GM23248 (cell line): ENCODE measurements at places on chromosomes 2 and 18. TPM values are rescaled to one million over a fixed set of nuclear protein-coding genes. Genes with fewer than 3 reads are reported as not detected.

Gene TCF7L1
- 0.38 and 0.65 TPM in 2 replicates for total RNA-seq

Gene NGEF
- 0.43 TPM in 1 of 2 replicates, not detected in the other for total RNA-seq

Gene ANTXR1
- 126 and 128 TPM in 2 replicates for total RNA-seq

Gene ANKRD62
- total RNA-seq: not detected in 2 replicates

Gene CCDC121
- total RNA-seq: 1.6 and 3.4 TPM in 2 replicates

Gene CRYGD
- not detected in 2 replicates for total RNA-seq

Gene MRO
- total RNA-seq: not detected in 2 replicates

Gene FAP
- total RNA-seq: 243 and 269 TPM in 2 replicates

Gene CHST9
- not detected in 2 replicates for total RNA-seq

DNA sequence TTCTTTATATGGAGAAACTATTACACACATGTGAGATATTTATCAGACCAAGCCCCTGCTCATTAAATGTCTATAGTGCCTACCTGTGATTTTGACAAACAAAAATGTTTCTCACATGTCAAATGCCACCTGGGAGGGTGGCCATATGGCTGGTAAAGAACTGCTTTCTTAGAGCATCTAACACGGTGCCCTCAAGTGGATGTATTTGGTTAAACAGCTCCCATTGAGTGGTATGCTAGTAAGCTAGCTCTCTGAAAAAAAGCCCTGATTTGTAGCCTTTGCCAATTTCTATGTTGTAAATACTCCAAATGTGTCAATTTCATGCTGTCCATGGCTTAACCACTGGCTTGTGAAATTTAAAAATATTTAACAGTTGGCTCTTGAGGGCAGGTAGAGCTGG lies 94.6 kb downstream of the PMAIP1 start:
- H3K36me3 ChIP-seq: no peaks in the 10 kb centered on the region
- no peaks in the 10 kb centered on the region for H3K27me3 ChIP-seq
- 0 out of 2 replicates have a peak, but pooled peaks cover 4% of the 10 kb centered on the region for H3K4me1 ChIP-seq
- no peak overlapping the region for H3K4me3 ChIP-seq

GRCh38 chr2:178211943-178212342 lies 17.6 kb downstream of the OSBPL6 start:
- H3K27ac ChIP-seq: no peak overlapping the region
- H3K36me3 ChIP-seq: no peaks in the 10 kb centered on the region
- no peak for DNase-seq
- no peaks in the 10 kb centered on the region for H3K27me3 ChIP-seq
- no peak overlapping the region for H3K4me3 ChIP-seq
- peaks cover under 1% of the 10 kb centered on the region; the same call in 1 of the 2 replicates for H3K4me1 ChIP-seq

DNA sequence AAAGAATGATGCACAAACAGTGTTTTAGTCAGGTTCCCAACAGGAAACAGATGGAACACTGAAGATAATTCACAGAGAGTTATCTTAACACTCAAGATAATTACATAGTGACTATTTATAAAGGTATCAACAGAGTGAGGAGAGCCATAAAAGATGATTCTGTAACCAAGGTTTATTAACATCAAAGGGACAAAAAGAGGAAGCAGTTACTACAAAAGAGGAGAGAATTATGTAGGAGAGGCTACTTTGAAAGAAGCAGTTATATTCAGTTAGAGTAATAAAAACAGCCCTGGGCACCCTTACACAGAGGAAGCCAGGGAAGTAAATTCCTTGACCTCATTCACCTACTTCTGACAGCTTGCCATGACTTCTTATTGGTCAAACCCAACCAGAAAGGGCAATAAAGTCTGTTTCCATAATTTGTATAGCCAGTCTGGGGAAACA lies 326.5 kb upstream of the SLC39A10 start:
- H3K36me3 ChIP-seq: no peaks in the 10 kb centered on the region
- H3K27me3 ChIP-seq: no peaks in the 10 kb centered on the region
- DNase-seq: no peak
- H3K4me3 ChIP-seq: no peak overlapping the region

DNA sequence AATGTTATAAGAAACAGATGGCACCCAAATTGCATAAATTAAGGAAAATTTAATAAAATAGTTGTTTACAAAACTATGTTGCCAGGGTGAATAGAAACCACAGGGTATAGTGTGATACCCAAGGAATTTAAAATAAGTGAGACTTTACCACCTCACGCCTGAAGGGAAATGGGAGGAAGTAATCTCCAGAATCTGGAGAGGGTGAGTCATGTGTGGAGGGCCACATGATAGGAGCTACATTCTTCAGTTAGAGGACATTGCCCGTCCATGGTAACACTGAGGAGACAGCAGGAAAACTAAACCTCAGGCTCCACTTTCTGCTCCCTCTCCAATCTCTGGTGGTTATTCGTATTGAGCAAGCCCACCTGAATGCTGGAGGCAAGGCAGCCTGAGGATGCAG lies 97.2 kb upstream of the NXPH2 start:
- H3K36me3 ChIP-seq: no peaks in the 10 kb centered on the region
- H3K4me1 ChIP-seq: no peaks in the 10 kb centered on the region
- H3K27ac ChIP-seq: no peak overlapping the region
- H3K4me3 ChIP-seq: no peak overlapping the region

DNA sequence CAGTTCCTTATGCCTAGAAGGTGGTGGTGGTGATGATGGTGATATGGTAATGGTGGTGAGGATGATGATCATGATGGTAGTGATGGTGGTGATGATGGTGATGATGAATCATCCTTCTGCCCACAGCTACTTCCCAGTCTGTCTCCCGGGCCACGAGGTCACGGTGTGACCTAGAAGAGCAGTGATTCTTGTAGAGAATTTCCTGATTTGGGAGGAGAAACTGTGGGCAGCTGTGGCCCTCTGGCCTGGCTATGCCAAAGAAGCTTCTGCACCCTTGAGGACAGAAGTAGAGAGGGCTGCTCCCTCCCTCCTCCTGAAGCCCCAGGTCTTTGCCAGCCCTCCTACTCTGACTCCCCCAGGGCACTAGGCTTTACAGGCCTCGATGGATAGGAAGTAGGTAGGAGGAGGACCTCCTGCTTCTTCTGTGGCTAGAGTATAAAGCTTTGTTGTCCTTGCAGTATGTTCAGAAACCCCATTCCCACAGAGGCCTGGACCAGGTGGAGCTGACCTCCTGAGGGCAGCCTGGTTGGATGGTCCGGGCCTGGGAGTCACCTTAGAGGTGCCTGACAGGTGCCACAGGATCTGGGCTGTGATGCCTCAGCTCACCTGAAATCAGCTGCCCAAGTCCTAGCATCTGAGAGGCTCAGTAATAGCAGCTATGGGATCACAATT lies 57.9 kb upstream of the EPAS1 start:
- no peak overlapping the region for H3K27ac ChIP-seq
- H3K36me3 ChIP-seq: no peaks in the 10 kb centered on the region
- no peaks in the 10 kb centered on the region for H3K4me1 ChIP-seq
- no peaks in the 10 kb centered on the region for H3K27me3 ChIP-seq

DNA sequence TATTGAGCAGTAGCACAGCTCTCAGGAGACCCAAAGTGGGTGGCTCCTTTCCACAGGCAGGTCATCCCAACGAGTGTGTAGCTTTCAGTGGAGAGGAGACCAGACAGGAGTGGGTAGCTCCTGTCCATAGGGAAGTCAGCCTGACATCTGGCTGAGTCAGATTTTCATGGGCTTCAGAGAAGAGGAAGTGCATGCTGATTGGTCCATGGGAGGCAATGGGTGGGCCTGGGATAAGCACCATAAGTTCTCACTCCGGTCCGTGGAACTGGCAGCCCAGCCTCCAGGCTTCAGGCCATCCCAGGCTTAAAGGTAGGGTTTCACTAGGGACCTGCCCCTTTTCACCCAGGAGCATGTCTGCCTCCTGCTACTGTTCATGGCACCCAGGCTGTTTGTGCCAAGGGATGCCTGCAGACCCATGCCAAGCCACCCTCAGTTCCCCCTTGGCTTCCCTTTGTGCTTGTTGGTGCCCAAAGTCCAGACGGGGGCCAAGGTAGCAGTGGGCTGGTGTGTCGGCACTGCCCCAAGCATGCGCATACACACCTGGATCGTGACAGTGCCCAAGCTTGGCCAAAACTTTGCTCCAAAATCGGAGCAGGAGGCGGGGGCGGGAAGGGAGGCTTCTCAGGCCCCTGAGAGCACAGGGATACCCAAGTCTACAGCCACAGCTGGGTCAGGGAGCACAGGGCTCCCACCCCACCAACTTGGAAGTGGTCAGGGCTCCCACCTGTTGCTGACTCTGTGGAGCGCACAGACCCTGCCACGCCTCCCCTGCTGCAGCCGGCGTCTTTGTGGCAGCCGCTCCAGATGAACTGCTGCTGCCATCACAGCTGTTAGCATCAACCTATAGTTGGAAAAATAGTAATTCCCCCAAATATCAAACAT lies 26.4 kb downstream of the MARCHF7 start:
- no peak overlapping the region for H3K27ac ChIP-seq
- no peaks in the 10 kb centered on the region for H3K27me3 ChIP-seq
- H3K4me1 ChIP-seq: peaks cover 28% of the 10 kb centered on the region
- peaks cover 68% of the 10 kb centered on the region for H3K36me3 ChIP-seq

DNA sequence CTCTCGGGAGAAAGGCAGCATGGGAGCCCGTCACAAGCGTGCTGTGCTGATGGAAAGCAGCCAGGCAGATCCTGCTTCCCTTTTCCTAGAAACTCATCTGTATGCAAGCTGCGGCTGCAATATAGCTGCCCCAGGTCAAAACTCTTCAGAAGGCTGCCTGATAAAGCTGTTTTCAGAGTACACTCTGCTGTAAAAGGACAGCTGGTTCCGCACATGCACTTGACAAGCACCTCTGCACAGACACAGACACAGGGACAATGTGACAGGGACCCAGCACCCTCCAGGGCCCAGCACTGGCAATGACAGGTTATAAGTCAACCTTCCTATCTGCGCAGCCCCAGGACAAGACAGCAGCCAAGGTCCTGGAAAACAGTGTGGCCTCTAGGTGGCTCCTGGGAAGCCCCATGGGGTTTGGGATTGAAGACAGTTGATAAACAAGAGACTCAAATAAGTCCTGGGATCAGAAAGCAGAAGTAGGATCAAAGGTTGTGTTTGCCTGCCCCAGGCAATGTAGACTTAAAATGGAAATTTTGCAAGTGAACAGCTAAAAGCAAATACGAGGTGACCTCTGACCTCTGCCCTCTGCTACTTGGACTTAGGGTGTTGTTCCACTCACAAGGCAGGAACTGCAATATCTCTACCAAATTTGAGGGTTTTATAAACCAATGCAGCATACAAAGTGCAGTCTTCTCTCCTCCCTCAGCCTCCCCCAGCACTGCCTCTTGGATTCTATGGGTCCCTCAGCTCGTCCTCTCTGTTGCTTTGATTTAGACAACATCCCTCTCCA lies 16.9 kb downstream of the SLC66A2 start:
- peaks cover 3% of the 10 kb centered on the region; the same call in 1 of the 2 replicates for H3K4me1 ChIP-seq
- peaks cover 30% of the 10 kb centered on the region for H3K36me3 ChIP-seq
- no peak for DNase-seq
- no peak overlapping the region for H3K4me3 ChIP-seq

DNA sequence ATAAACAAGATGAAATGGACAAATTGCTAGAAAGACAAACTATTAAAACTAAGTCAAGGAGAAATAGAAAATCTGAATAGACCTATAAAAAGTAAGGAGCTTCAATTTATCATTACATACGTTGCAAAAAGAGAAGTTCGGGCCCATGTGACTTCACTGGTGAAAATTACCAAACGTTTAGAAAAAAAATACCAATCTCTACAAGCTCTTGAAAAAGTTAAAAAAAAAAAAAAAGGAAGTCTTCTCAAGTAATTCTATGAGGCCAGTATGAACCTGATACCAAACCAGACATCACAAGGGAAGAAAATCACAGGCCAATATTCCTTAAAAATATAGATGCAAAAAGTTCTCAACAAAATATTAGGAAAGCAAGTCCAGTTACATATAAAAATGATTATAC lies 20.2 kb upstream of the ACVR2A start:
- H3K4me3 ChIP-seq: no peak overlapping the region
- H3K27me3 ChIP-seq: 0 out of 2 replicates have a peak, but pooled peaks cover 1% of the 10 kb centered on the region
- no peaks in the 10 kb centered on the region for H3K4me1 ChIP-seq
- no peak overlapping the region for H3K27ac ChIP-seq
- no peaks in the 10 kb centered on the region for H3K36me3 ChIP-seq

- H3K36me3 ChIP-seq: 0 out of 2 replicates have a peak, but pooled peaks cover 6% of the 10 kb centered on the region
- no peak overlapping the region for H3K27ac ChIP-seq
- H3K4me3 ChIP-seq: peak overlapping the region; percentile 89
Measured at GRCh38 chr2:199455545-199456382, 2.0 kb downstream of the SATB2 start.

GRCh38 chr2:62319070-62319469 lies 123.2 kb downstream of the B3GNT2 start:
- no peaks in the 10 kb centered on the region for H3K27me3 ChIP-seq
- H3K27ac ChIP-seq: no peak overlapping the region
- H3K4me3 ChIP-seq: no peak overlapping the region
- H3K4me1 ChIP-seq: no peaks in the 10 kb centered on the region
- H3K36me3 ChIP-seq: no peaks in the 10 kb centered on the region

- H3K4me3 ChIP-seq: no peak overlapping the region
- no peaks in the 10 kb centered on the region for H3K27me3 ChIP-seq
- H3K36me3 ChIP-seq: no peaks in the 10 kb centered on the region
- H3K27ac ChIP-seq: no peak overlapping the region
Measured at GRCh38 chr2:59529726-59530125, 1023.7 kb downstream of the BCL11A start.

- H3K27ac ChIP-seq: no peak overlapping the region
- no peaks in the 10 kb centered on the region for H3K4me1 ChIP-seq
- H3K4me3 ChIP-seq: no peak overlapping the region
- no peaks in the 10 kb centered on the region; the same call in 1 of the 2 replicates for H3K36me3 ChIP-seq
Measured at GRCh38 chr18:21820033-21820810, 79.6 kb downstream of the MIB1 start.

DNA sequence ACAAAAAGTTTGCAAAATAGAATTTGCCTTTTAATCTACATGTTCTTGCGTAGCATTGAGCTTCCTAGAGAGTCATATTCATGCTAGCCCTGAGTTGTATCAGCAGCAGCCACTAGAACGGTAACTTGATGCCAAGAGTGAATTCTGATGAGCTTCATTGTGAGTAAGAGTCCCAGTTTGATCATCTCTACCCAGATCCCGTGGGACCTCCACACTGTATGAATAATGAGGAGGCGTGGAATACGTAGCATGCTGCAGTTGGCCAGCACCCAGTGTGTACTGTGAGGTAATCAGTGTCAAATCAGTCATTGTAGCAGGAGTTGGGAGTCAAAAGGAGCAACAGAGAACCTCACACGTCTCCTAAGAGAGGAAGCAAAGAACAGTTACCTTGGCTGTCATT lies 197.9 kb downstream of the NEDD4L start:
- no peaks in the 10 kb centered on the region for H3K36me3 ChIP-seq
- peaks cover 6% of the 10 kb centered on the region for H3K4me1 ChIP-seq
- H3K4me3 ChIP-seq: no peak overlapping the region
- no peaks in the 10 kb centered on the region for H3K27me3 ChIP-seq
- H3K27ac ChIP-seq: peak overlapping the region; percentile 27

- H3K36me3 ChIP-seq: no peaks in the 10 kb centered on the region
- DNase-seq: peak; percentile 47
- no peak overlapping the region for H3K27ac ChIP-seq
- peaks cover 16% of the 10 kb centered on the region; the same call in 1 of the 2 replicates for H3K27me3 ChIP-seq
Measured at GRCh38 chr2:11967946-11968465, 221.6 kb downstream of the LPIN1 start.

GRCh38 chr18:45197526-45197970 lies 417.7 kb upstream of the SLC14A2 start:
- DNase-seq: peak; percentile 24
- no peaks in the 10 kb centered on the region for H3K4me1 ChIP-seq
- no peaks in the 10 kb centered on the region for H3K36me3 ChIP-seq
- no peak overlapping the region for H3K4me3 ChIP-seq

- H3K27ac ChIP-seq: peak overlapping the region; percentile 53
- no peaks in the 10 kb centered on the region for H3K27me3 ChIP-seq
- peak; percentile 59 for DNase-seq
- peaks cover 19% of the 10 kb centered on the region for H3K36me3 ChIP-seq
Measured at GRCh38 chr2:75539955-75540716, 20.6 kb downstream of the EVA1A start.
